ENCODE measurements at places on chromosomes 2 and 18. TPM values are rescaled to one million over a fixed set of nuclear protein-coding genes. Genes with fewer than 3 reads are reported as not detected.

Gene ALPI
- not detected for total RNA-seq

Gene ANKRD39
- total RNA-seq, result 15.7 TPM

Gene KCNG2
- total RNA-seq, result not detected

Gene MYO7B
- total RNA-seq, result 0.11 TPM

GRCh38 chr2:236976266-236977062 is 109.2 kb upstream of the COPS8 start:
- no peak overlapping the region for H3K4me3 ChIP-seq
- no peaks in the 10 kb centered on the region for H3K27me3 ChIP-seq
- H3K36me3 ChIP-seq, result no peaks in the 10 kb centered on the region
- peak; percentile 22 for DNase-seq
- no peak overlapping the region for H3K27ac ChIP-seq
- H3K4me1 ChIP-seq, result peaks cover 7% of the 10 kb centered on the region

DNA sequence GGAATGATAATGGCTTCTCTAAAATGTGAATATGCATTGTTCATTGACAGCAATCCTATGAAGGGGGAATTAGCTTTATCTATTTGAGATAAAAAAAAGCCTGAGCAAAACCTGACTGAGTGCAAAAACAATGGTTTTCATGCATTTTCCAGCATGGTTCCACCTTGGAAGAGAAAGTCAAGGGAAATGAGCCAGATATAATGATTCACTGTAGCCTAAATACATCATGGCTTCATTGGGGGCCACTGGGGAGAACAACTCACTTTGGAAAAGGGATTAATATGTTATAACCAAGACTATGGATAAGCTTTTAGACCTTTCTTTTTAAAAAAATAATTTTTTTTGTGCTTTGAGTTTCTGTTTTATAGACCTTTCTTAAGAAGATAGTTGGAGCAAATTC is 679.7 kb downstream of the NYAP2 start:
- DNase-seq, result no peak
- peaks cover 6% of the 10 kb centered on the region for H3K4me1 ChIP-seq
- H3K27me3 ChIP-seq, result peaks cover 9% of the 10 kb centered on the region

GRCh38 chr18:58608216-58608615 is 20.7 kb downstream of the ALPK2 start:
- no peak overlapping the region for H3K27ac ChIP-seq

DNA sequence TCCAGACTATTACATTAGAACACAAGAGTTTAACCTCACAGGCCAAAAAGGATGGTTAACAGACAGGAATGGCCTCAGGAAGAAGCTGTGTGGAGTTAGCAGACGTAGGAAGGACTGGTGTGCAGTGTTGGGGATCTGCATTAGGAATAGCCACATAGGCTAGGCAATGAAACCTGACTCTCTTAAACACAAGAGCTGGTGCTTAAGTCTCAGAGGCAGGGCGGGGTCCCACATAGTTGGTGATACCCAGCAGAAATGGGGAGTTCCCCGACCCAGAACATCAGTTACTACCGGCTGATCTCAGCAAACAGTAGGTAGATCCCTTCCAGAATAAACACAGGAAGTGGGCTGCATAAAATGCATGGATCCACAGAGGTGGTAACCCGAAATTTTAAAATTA is 64.1 kb downstream of the CCDC93 start:
- peaks cover 87% of the 10 kb centered on the region for H3K36me3 ChIP-seq
- peaks cover 4% of the 10 kb centered on the region for H3K4me1 ChIP-seq
- no peaks in the 10 kb centered on the region for H3K27me3 ChIP-seq
- H3K4me3 ChIP-seq, result no peak overlapping the region
- no peak for DNase-seq

DNA sequence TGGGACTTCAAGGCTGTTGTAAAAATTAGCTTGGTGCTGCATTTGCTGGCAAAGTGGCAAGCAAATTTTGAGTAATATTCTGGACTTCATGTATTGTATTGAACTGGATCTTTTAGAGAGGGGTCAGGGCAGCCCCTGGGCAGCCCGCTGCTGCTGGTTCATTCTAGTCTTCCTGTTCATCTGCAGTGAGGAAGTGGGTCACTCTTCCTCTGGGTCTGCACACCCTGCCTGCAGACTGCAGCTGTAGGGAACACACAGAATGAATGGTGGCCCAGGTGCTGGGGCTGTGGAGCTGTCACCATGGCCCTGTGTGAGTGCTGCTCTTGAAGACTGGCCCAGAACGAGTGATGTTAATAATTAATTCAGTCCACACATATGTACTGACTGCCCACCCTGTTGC is 9.4 kb downstream of the SH3RF3 start:
- H3K27me3 ChIP-seq, result peaks cover 13% of the 10 kb centered on the region
- H3K4me3 ChIP-seq, result no peak overlapping the region
- peaks cover 9% of the 10 kb centered on the region for H3K4me1 ChIP-seq
- DNase-seq, result no peak

DNA sequence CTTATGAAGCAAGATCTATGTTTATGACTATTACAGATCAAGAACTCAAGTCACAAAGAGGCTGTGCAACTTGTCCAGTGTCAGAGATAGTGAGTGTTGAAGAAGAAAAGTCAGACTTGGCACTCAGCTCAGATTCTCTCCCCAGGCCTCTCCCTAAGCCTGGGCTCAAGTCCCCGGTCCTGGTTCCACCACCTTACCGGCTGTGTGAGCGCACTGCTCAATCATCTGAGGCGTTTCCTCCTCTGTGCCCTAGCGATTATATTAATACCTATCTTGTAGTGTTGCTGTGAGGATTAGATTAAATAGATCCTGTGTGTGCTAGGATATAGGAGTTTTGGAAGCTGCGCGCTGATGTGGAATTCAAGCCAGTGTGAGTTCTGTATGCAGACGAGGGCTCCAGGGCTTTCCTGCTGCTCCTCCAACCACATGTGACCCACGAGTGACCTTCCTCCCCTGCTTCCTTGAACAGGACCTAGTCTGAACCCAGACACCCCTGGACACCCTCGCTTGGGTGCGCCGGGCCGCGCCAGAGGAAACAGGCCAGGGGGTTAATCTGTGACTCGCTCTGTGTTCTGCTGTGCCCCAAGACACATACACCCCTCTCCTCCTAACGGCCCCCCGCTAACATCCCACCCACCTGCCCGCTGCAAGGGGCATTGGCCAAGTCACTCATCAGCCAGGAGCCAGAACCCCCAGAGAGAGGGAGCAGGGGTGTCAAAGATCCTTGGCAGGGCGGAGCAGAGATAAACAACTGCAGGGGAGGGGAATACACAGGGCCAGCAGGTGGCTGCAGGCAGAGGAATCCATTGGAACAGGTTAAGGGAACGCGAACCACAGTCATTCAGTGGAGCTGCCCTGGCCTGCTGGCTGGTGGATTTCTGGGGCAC is 38.3 kb downstream of the TNS1 start:
- no peaks in the 10 kb centered on the region for H3K36me3 ChIP-seq
- no peak overlapping the region for H3K27ac ChIP-seq
- H3K4me3 ChIP-seq, result no peak overlapping the region
- DNase-seq, result peak; percentile 79

- DNase-seq, result no peak
- no peaks in the 10 kb centered on the region for H3K27me3 ChIP-seq
- H3K4me1 ChIP-seq, result no peaks in the 10 kb centered on the region
- no peak overlapping the region for H3K4me3 ChIP-seq
These were observed 220.4 kb upstream of the TFPI start for GRCh38 chr2:187774551-187775071.

DNA sequence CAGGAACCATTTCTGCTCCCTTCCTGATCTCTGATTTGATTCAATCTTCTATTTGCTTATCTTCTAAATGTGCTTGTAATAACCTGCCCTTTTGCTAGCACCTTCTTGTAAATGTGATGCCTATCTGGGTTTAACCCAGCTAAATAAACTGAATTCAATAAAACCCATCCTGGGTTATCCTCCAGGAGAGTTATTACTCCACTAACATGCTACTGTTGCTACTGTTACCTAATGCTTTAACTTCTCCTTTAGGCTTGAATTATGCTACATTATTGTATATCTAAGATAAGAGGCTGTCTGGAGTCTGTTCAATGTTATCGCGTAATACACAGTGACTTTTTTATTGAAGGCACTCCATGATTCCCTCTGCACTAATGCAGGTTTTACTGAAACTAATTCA is 206.5 kb upstream of the CTAGE1 start:
- no peak overlapping the region for H3K27ac ChIP-seq
- no peak overlapping the region for H3K4me3 ChIP-seq
- no peak for DNase-seq
- H3K27me3 ChIP-seq, result no peaks in the 10 kb centered on the region
